ENCODE measurements at places on chromosomes 5 and 9. TPM values are rescaled to one million over a fixed set of nuclear protein-coding genes. Genes with fewer than 3 reads are reported as not detected.

DNA sequence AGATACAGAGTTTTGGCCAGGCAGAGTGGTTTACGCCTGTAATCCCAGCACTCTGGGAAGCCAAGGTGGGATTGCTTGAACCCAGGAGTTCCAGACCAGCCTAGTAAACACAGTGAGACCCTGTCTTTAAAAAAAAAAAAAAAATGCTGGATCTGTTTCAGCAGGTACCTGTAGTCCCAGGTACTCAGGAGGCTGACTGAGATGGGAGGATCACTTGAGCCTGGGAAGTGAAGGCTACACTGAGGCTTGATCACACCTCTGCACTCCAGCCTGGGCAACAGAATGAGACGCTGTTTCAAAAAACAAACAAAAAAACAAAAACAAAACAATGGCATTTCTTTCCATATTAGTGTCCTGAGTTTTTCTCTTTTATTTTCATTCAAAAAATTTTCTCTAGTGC lies 19.0 kb downstream of the UNC13B start:
- DNase-seq: no peak

- DNase-seq: no peak
Observed at GRCh38 chr5:97094579-97095317, 47.7 kb downstream of the LIX1 start.

MYO10 gene
- total RNA-seq: 41.7 TPM

- DNase-seq: no peak
Observed at GRCh38 chr5:169004551-169004950, 296.4 kb downstream of the SLIT3 start.

BNC2 gene
- total RNA-seq: 16.9 TPM

- DNase-seq: no peak
Observed at GRCh38 chr5:126692971-126693370, 84.0 kb upstream of the LMNB1 start.

- DNase-seq: no peak
Observed at GRCh38 chr5:9245071-9245470, 300.8 kb downstream of the SEMA5A start.

IGFBPL1 gene
- total RNA-seq: 34.0 TPM

DNA sequence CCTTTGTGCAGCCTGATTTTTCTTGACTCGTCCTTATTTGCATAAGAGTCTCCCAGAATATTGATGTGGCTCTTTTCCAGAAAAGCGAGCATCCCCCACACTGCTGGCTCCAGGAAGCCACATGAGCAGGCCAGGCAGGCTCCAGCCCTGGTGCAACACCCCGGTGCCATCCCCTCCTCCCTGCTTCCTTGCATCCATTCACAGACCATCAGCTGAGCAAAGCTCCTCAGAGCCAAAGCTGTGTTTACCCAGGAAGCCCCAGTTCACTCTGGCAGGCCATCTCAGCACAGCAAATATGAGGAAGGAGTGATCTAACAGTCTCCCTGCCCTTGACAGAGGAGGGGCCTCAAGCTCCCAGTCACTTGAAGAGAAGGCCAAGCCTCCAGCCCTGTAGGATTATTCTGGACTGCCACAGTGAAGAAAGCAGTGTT lies 34.4 kb downstream of the INSYN2B start:
- no peak for DNase-seq

GRCh38 chr9:86491468-86492266 lies 137.5 kb upstream of the TUT7 start:
- no peak for DNase-seq

GRCh38 chr5:29794141-29794787 lies 1399.2 kb upstream of the CDH6 start:
- no peak for DNase-seq

DNA sequence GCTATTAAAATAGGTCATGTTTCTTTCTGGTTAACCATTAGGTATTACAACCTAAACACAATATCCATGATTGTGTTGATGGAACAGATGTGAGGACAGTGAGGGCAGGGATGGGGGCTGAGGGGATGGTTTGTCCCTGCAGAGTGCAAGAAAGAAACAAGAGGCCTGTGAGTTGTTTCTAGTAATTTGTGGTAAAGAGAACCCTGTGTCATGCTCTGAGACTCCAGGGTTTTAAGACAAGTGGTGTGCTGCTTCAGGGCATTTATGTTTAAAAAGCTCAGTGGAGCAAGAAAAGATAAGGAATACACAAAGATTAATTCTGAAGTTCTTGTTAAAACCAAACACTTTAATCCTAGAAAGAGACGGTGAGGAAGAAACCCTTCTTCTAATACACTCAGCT lies 656.5 kb downstream of the TLE1 start:
- no peak for DNase-seq
